ENCODE measurements at places on chromosomes 6 and 20.

DNA sequence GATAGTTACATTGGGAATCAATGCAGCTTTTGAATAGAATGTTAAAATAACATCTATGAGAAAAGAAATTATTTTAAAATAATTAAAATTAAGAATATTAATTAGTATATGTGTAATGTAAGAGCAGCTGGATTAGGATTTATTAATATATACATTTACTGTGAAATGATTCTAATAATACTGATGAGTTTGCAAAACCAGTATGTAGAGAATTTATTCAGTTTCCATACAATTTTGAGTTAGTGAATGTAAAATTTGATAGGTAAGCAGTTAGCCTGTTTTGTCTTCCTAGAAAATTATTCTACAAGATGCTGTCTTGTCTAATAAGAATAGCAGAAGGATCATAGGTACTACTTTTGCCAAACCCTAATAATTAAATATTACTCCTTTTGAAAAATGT, 70.6 kb downstream of the STXBP5 start:
- no peak for DNase-seq

DNA sequence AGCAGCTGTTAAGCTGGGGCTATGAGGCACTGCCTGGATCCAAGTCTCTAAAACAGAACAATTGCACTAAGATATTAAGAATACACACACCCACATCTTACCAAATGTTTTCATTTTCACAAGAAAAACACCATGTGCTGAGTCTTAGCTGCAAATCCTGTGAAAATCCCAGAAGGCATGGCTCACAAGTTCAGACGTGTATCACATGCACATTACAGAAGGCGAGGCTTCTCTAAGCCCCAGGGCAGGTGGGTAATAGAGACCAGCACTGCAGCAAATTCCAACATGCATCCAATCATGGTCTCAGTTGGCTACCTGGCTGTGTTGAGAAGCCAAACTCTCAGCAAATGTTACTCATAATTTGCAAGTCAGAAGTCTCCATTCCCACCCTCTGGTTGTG, 16.2 kb upstream of the CST3 start:
- DNase-seq = no peak

GRCh38 chr6:96301781-96302180, 219.8 kb upstream of the UFL1 start:
- DNase-seq = no peak

- DNase-seq = no peak
These were observed 170.1 kb upstream of the PHACTR1 start for GRCh38 chr6:12546410-12547002.

DNA sequence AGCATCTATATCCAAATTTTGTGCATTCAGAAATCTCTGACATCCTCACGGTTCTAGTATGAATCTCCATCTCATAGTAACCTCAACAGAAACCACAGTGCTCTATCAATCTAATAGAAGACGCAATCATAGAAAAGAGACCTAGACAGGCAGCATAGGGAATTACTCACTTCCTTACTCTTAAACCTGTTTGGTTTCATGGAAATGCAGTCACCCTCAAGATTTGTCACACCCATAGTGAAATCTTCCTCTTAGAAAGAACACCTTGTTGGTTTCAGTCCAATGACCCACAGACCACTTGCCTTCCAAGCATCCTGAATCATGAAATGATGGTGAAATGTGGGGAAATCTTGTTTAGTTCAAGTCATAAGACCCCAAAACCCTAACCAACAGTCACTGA, 166.1 kb upstream of the PRDM1 start:
- DNase-seq = no peak

DNA sequence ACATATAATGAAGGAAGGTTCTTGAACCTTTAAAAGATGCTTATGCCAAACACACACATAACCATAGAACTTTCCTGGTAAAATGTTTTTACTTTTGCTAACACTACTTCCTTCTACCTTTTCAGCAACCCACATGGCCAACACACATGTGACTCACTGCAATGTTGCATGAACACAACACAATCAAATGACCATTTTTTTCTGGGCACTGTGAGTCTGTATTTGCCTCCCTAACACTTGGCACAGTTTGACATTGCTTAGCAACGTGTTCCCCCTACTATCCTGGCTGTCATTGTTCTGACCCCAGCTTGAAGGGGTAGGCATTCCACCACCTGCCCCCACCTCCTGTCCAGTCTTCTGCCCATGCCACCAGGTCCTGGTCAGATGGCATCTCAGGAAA, 204.8 kb upstream of the PRND start:
- DNase-seq = no peak

GRCh38 chr6:100774681-100775080, 106.4 kb downstream of the ASCC3 start:
- DNase-seq = no peak

All from stimulated activated effector memory CD8-positive, alpha-beta T cell treated with anti-CD3 and anti-CD28 coated beads, Interleukin-12 subunit alpha, Interleukin-12 subunit beta, amount 100 ng/mL, for 72 hours (primary cell).